Peyer's patch (tissue), 4 donors: ENCODE measurements at places on chromosomes 1 and 21.
A peak's percentile ranks its signal among the peaks of the same experiment; 100 is the strongest.

- H3K36me3 ChIP-seq, result no peaks in the 10 kb centered on the region
- no peak overlapping the region for H3K27ac ChIP-seq
- DNase-seq, result no peak
- H3K4me3 ChIP-seq, result no peak overlapping the region
- H3K27me3 ChIP-seq, result no peaks in the 10 kb centered on the region
These were observed 15.2 kb downstream of the HYI start for GRCh38 chr1:43438576-43438952.

DNA sequence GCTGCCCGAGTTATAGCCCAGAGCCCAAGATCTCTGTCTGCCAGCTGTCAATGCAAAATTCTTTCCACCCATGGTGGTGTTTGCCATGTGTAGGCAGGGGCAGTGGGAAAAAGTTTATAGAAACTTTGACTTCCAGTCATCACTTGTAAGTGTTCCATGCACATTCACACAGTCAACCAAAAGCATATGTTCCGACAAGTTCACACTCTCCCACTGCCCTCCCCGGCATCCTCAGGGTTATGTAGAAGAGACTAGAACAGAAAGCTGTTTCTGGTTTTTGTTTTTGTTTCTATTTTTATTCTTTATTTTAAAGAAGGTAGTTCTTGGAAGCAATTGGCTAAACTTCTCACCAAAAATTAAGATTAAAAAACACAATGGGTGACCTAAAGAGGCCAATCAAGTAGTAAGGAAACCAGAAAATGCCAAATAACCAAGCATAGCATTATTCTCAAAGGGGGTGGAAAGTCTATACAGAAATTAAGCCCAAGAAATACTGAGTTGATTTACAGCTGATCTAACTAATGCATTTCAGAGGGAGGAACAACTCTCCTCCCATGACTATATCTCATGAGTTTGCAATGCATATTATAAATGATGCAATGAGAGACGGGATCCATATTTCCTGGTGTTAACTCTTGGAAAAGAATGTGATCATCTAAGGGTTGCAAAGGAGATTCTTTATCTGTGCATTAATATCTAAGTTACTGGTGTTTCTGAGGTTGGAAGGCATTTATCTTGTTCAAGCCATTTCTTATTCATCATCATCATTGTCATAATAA lies 91.5 kb upstream of the ETS2 start:
- no peaks in the 10 kb centered on the region for H3K4me1 ChIP-seq
- H3K27me3 ChIP-seq, result no peaks in the 10 kb centered on the region
- H3K4me3 ChIP-seq, result no peak overlapping the region
- no peaks in the 10 kb centered on the region for H3K36me3 ChIP-seq
- no peak overlapping the region for H3K27ac ChIP-seq

- no peaks in the 10 kb centered on the region for H3K27me3 ChIP-seq
- no peak overlapping the region for H3K4me3 ChIP-seq
- no peak for DNase-seq
- H3K36me3 ChIP-seq, result no peaks in the 10 kb centered on the region
- H3K4me1 ChIP-seq, result peaks cover 5% of the 10 kb centered on the region
- H3K27ac ChIP-seq, result no peak overlapping the region
These were observed 46.9 kb upstream of the PRRC2C start for GRCh38 chr1:171438441-171438840.

DNA sequence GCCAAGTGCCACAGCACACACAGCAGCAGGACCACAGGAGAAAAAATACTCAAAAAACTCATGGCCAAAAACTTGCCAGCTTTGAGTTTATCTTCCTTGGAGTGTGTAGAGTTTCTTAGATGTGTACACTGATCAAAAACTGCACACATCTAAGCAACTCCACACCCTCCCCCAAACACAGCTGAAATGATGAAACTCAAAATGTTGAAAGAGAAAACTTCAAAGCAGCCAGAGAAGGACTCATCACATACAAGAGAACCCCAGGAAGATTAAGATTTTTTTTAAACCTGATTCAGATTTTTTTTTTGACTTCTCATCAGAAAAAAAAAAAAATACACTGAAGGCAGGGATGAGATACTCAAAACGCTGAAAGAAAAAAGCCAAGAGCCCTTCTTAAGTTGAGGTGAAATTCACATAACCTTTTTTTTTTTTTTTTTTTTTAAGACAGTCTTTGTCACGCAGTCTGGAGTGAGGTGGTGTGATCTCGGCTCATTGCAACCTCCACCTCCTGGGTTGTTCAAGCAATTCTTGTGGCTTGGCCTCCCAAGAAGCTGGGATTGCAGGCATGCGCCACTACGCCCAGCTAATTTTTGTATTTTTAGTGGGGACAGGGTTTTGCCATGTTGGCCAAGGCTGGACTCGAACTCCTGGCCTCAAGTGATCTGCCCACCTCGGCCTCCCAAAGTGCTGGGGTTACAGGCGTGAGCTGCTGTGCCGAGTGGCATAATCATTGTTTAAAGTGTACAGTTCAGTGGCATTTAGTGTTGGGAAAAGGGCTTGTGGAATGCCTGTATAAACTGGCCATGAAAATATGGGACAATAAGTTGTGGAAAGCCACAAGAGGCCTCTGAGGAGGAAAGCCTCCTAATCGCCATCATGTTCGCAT lies 20.9 kb upstream of the PDXK start:
- H3K4me3 ChIP-seq, result no peak overlapping the region
- H3K4me1 ChIP-seq, result no peaks in the 10 kb centered on the region
- peaks cover 28% of the 10 kb centered on the region for H3K36me3 ChIP-seq
- no peak for DNase-seq

- no peaks in the 10 kb centered on the region for H3K4me1 ChIP-seq
- H3K27me3 ChIP-seq, result no peaks in the 10 kb centered on the region
- DNase-seq, result no peak
- H3K4me3 ChIP-seq, result no peak overlapping the region
- no peak overlapping the region for H3K27ac ChIP-seq
These were observed 8.1 kb downstream of the FMN2 start for GRCh38 chr1:240099748-240100147.

GRCh38 chr1:65717815-65718454 lies 74.8 kb upstream of the PDE4B start:
- H3K36me3 ChIP-seq, result no peaks in the 10 kb centered on the region
- no peak overlapping the region for H3K4me3 ChIP-seq
- H3K4me1 ChIP-seq, result no peaks in the 10 kb centered on the region
- H3K27me3 ChIP-seq, result no peaks in the 10 kb centered on the region

- peaks cover 12% of the 10 kb centered on the region for H3K4me1 ChIP-seq
- H3K27ac ChIP-seq, result peak overlapping the region; percentile 97
- H3K36me3 ChIP-seq, result no peaks in the 10 kb centered on the region
- H3K27me3 ChIP-seq, result no peaks in the 10 kb centered on the region
- peak; percentile 34 for DNase-seq
- peak overlapping the region; percentile 73 for H3K4me3 ChIP-seq
These were observed 12.2 kb upstream of the SPEN start for GRCh38 chr1:15835205-15835740.

GRCh38 chr1:234849832-234850231 lies 239.9 kb upstream of the IRF2BP2 start:
- H3K4me1 ChIP-seq, result peaks cover 13% of the 10 kb centered on the region
- H3K27ac ChIP-seq, result no peak overlapping the region
- no peaks in the 10 kb centered on the region for H3K27me3 ChIP-seq
- H3K36me3 ChIP-seq, result no peaks in the 10 kb centered on the region
- H3K4me3 ChIP-seq, result no peak overlapping the region

DNA sequence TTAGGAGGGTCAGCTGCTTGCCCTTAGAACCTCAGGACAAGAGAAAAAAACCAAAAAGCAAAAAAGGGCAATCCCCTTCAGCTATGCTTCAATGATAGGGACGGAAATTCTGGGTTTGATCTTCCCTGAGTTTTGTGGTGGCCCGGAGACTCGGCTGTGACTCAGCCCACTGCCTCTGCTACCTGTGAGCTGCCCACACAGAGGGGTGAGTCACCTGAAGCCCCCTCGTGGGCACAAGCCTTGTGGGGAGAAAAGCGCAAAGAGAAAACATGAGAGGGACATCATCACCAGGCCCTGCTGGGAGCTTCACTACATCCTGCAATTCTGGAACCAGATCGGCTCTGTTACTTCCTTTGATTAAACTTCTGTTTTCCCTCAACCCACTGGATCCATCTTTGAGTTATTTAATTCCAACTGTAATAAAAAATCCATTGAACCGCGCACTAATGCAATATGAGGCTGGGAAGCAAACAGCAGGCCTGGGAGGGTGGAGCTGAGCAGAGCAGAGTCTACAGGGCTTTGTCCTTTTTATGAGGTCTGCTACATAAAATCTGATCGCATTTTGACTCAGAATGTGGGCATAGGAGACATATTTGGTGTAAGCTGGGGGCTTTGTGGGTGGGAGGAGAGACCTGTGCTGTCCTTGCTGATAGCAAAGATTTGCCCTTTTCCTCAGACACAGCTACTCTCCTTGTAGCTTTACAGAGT lies 58.7 kb upstream of the STUM start:
- no peak overlapping the region for H3K4me3 ChIP-seq
- no peak for DNase-seq
- H3K4me1 ChIP-seq, result no peaks in the 10 kb centered on the region

DNA sequence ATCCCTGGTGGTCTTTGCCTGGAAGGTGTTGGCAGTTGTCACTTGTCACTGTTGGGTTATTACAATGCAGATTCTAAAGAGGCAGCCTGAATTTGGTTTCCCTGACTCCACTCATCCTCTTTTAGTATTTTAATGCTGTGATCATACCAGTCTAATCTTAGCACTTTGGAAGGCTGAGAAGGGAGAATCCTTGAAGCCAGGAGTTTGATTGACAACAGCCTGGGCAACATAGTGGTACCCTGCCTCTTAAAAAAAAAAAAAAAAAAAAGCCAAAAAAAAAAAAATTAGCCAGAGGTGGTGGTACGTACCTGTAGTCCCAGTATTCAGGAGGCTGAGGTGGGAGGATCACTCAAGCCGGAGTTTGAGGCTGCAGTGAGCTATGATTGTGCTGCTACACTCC lies 7.7 kb downstream of the GIPC2 start:
- H3K36me3 ChIP-seq, result no peaks in the 10 kb centered on the region
- peaks cover 6% of the 10 kb centered on the region for H3K4me1 ChIP-seq
- DNase-seq, result no peak
- no peak overlapping the region for H3K4me3 ChIP-seq
- H3K27ac ChIP-seq, result no peak overlapping the region
- H3K27me3 ChIP-seq, result no peaks in the 10 kb centered on the region

- H3K36me3 ChIP-seq, result no peaks in the 10 kb centered on the region
- no peak overlapping the region for H3K27ac ChIP-seq
- no peaks in the 10 kb centered on the region for H3K27me3 ChIP-seq
- H3K4me3 ChIP-seq, result no peak overlapping the region
- DNase-seq, result no peak
These were observed 783.1 kb downstream of the MRPL39 start for GRCh38 chr21:24824209-24824608.

- H3K27ac ChIP-seq, result no peak overlapping the region
- no peak overlapping the region for H3K4me3 ChIP-seq
- no peak for DNase-seq
These were observed 12.8 kb downstream of the TNNI3K start for GRCh38 chr1:74247881-74248528.

GRCh38 chr1:100950337-100950736 lies 54.4 kb downstream of the SLC30A7 start:
- H3K4me3 ChIP-seq, result no peak overlapping the region
- no peak for DNase-seq

DNA sequence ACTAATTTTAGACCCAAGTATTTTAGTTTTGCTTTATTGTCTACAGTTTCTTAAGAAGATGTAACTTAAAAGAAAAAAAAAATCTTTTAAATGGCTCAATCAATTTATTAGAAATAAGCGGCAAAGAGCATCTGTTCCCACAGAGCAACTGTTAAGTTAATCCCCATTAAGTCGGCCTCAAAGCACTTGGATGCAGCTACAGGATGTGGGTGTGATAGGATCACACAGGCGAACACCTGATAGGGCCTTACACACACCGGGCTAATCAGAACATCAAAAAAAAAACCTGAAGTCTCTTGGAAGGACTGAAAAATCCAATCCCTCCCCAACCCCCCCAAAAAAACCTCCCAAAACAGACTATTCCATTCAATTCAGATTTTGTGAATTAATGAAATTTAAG lies 23.0 kb downstream of the APP start:
- no peaks in the 10 kb centered on the region for H3K27me3 ChIP-seq
- no peaks in the 10 kb centered on the region for H3K36me3 ChIP-seq
- no peak for DNase-seq
- no peaks in the 10 kb centered on the region for H3K4me1 ChIP-seq
- H3K4me3 ChIP-seq, result no peak overlapping the region

GRCh38 chr1:80607064-80607463 lies 1193.7 kb upstream of the ADGRL2 start:
- H3K36me3 ChIP-seq, result no peaks in the 10 kb centered on the region
- H3K4me1 ChIP-seq, result no peaks in the 10 kb centered on the region
- no peak overlapping the region for H3K27ac ChIP-seq
- no peak overlapping the region for H3K4me3 ChIP-seq
- DNase-seq, result no peak
- H3K27me3 ChIP-seq, result no peaks in the 10 kb centered on the region

DNA sequence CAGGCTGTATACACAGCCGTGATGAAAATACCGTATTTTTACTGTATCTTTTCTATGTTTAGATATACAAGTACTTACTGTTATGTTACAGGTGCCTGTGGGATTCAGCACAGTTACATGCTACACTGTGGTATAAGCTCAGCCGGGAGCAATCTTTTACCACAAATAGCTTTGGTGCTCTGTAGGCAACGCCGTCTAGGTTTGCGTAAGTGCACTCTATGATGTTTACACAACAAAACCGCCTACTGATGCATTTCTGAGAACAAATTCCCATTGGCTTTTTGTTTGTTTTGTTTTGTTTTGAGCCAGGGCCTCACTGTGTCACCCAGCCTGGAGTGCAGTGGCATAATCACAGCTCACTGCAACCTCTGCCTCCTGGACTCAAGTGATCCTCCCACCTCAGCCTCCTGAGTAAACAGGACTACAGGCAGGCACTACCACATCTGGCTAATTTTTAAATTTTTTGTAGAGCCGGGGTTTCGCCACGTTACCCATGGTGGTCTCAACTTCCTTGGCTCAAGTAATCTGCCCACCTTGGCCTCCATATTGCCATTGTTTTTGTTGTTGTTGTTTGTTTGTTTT lies 81.0 kb downstream of the SCCPDH start:
- no peak for DNase-seq
- H3K27ac ChIP-seq, result no peak overlapping the region
- H3K36me3 ChIP-seq, result no peaks in the 10 kb centered on the region

DNA sequence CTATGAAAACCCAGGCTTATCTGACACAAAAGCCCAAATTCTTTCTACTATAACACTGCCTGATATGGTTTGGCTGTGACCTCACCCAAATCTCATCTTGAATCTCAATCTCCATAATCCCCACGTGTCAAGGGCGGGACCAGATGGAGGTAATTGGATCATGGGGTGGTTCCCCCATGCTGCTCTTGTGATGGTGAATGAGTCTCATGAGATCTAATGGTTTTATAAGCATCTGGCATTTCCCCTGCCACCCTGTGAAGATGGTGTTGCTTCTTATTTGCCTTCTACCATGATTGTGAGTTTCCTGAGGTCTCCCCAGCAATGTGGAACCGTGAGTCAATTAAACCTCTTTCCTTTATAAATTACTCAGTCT lies 123.3 kb upstream of the USP24 start:
- no peaks in the 10 kb centered on the region for H3K27me3 ChIP-seq
- H3K4me3 ChIP-seq, result no peak overlapping the region
- no peak overlapping the region for H3K27ac ChIP-seq
- H3K4me1 ChIP-seq, result no peaks in the 10 kb centered on the region

GRCh38 chr1:6544831-6545230 lies 9.5 kb downstream of the NOL9 start:
- no peak overlapping the region for H3K27ac ChIP-seq
- H3K4me1 ChIP-seq, result no peaks in the 10 kb centered on the region
- DNase-seq, result no peak
- H3K27me3 ChIP-seq, result no peaks in the 10 kb centered on the region
- peaks cover 80% of the 10 kb centered on the region for H3K36me3 ChIP-seq

GRCh38 chr1:219812491-219813203 lies 115.7 kb downstream of the SLC30A10 start:
- H3K4me3 ChIP-seq, result no peak overlapping the region
- H3K36me3 ChIP-seq, result no peaks in the 10 kb centered on the region
- no peaks in the 10 kb centered on the region for H3K27me3 ChIP-seq
- no peak overlapping the region for H3K27ac ChIP-seq
- H3K4me1 ChIP-seq, result no peaks in the 10 kb centered on the region
